ENCODE measurements at places on chromosomes 5 and 9. TPM values are rescaled to one million over a fixed set of nuclear protein-coding genes. Genes with fewer than 3 reads are reported as not detected.

GRCh38 chr5:98258939-98259338 lies 514.5 kb upstream of the RGMB start:
- H3K4me3 ChIP-seq, result no peak overlapping the region
- no peaks in the 10 kb centered on the region for H3K36me3 ChIP-seq

DNA sequence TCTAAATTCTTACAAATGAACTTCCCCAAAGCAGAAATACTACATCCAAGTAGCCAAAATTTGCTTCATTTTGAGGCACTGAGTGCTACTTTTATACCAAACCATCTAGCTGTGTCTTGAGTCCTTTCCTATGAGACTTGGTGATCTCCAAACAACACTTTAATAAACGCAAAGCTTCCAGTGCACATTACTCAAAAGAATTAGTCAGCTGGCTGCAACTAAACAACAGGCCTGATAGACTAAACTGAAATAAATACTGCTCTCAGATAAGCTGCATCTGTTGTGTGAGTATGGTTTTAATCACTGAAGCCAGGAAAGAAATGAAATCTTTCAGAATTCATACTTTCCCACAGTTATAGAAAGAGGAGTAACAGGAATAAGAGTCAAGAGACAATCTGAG lies 80.3 kb downstream of the VCAN start:
- no peak overlapping the region for H3K4me3 ChIP-seq
- peaks cover 13% of the 10 kb centered on the region for H3K36me3 ChIP-seq
- no peak for DNase-seq
- H3K4me1 ChIP-seq, result no peaks in the 10 kb centered on the region
- no peak overlapping the region for H3K27ac ChIP-seq
- no peaks in the 10 kb centered on the region for H3K27me3 ChIP-seq

DNA sequence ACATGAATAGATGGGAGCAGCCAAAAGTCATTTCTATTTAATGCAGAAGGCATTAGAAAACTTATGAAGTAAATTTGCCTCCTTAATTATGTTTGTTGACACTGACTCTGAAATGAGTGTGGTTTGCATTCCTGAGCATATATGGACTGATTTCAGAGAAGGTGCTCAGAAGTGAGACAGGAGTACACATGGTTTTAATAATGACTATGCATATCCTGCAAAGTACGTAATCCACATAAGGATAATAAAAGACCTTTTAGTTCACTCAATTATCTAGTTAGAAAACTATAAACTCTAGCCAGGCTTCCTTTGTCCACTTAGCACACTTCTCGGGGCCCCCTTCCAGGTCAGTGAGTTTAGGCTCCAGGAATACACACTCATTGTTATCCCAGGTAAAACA lies 75.7 kb upstream of the SNX2 start:
- H3K4me1 ChIP-seq, result peaks cover 19% of the 10 kb centered on the region
- H3K27me3 ChIP-seq, result peaks cover 5% of the 10 kb centered on the region
- no peaks in the 10 kb centered on the region for H3K36me3 ChIP-seq
- no peak overlapping the region for H3K4me3 ChIP-seq

- H3K4me1 ChIP-seq, result peaks cover 7% of the 10 kb centered on the region
- H3K4me3 ChIP-seq, result no peak overlapping the region
- DNase-seq, result no peak
- H3K27ac ChIP-seq, result no peak overlapping the region
- no peaks in the 10 kb centered on the region for H3K27me3 ChIP-seq
- H3K36me3 ChIP-seq, result no peaks in the 10 kb centered on the region
Observed at GRCh38 chr5:149117970-149118369, 23.3 kb upstream of the ABLIM3 start.

GRCh38 chr9:114238891-114239875 lies 83.7 kb upstream of the ORM1 start:
- peaks cover 10% of the 10 kb centered on the region for H3K4me1 ChIP-seq
- H3K27me3 ChIP-seq, result no peaks in the 10 kb centered on the region
- H3K4me3 ChIP-seq, result no peak overlapping the region
- no peak for DNase-seq
- H3K27ac ChIP-seq, result no peak overlapping the region

DNA sequence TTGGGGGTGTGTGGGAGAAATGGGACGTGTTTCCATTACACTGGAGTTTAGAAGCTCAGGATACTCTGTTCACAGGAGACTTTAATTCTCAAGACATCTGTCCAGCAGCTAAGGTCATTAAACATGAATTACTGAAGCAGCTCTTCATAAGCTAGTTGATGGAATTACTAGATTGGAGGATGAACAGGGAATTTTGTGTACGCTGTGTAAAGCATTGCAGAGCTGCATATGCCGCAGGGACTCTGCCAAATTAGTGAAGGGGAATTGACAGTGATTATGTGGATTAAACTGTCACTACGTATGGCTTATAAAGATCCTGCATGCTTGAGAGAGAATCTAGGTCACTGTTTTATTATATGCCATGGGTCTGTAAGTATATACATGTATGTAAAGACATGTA lies 177.5 kb upstream of the TBC1D2 start:
- H3K27me3 ChIP-seq, result peaks cover 6% of the 10 kb centered on the region
- H3K27ac ChIP-seq, result no peak overlapping the region
- H3K4me3 ChIP-seq, result no peak overlapping the region

DNA sequence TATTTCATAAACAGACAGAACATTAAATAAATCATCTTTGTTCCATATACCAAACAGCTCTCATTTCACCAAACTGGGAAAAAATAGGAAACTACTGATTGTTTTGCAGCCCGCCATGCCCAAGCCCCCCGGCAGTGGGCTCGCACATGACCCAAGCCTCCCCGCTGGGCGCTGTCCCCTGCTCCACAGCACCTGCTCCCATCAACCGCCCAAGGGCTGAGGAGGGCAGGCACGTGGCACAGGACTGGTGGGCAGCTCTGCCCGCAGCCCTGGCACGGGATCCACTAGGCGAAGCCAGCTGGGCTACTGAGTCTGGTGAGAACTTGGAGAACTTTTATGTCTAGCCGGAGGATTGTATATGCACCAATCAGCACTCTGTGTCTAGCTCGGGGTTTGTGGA lies 554.8 kb upstream of the CCNG1 start:
- no peak overlapping the region for H3K27ac ChIP-seq
- no peaks in the 10 kb centered on the region for H3K27me3 ChIP-seq
- H3K4me3 ChIP-seq, result no peak overlapping the region
- H3K4me1 ChIP-seq, result no peaks in the 10 kb centered on the region
- no peak for DNase-seq

DNA sequence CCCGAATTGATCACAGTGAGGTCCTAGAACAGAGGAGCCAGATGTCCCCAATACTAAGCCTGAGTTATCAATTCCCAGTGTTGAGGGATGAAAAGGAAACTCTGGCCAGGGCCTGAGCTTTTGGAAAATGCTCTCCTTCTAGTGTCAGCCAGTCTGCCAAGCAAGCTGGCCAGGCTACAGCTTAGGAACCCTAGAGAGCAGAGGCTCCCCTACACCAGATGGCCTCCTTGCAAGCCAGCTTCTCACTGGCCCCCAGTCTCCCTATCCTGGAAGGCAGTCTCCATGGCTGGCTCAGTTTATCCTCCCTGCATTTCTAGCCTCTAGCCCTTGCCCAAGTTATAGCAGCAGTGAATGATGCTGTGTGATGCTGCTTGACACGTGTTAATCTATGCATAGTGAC lies 204.7 kb upstream of the WWC1 start:
- H3K27ac ChIP-seq, result no peak overlapping the region
- no peak overlapping the region for H3K4me3 ChIP-seq
- DNase-seq, result no peak
- H3K4me1 ChIP-seq, result peaks cover 6% of the 10 kb centered on the region
- H3K36me3 ChIP-seq, result no peaks in the 10 kb centered on the region

DNA sequence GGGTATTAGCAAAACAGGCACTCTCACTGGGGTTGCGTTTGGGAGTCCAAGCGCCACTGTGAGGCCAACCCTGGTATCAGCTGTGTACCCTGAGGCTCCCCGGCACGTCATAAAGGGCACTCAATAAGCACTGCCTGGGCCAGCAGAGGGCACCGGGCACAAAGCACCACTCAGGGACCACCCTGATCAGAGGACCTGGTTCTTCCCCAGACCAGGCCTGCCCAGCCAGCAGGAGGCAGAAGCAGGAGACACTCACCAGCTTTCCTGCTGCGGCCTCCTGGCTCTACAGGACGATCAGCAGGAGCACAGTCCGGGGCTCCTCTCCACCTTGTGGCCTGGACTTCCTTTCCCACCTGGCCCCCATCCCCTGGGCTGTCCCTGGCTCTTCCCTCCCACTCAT lies 12.6 kb downstream of the MGAT1 start:
- peaks cover 10% of the 10 kb centered on the region for H3K27me3 ChIP-seq
- peak overlapping the region; percentile 81 for H3K27ac ChIP-seq
- peaks cover 14% of the 10 kb centered on the region for H3K36me3 ChIP-seq
- H3K4me3 ChIP-seq, result peak overlapping the region; percentile 84

- peaks cover 17% of the 10 kb centered on the region for H3K4me1 ChIP-seq
- peaks cover 6% of the 10 kb centered on the region for H3K36me3 ChIP-seq
- no peaks in the 10 kb centered on the region for H3K27me3 ChIP-seq
- DNase-seq, result no peak
Observed at GRCh38 chr5:54084696-54085095, 225.7 kb downstream of the ARL15 start.

DNA sequence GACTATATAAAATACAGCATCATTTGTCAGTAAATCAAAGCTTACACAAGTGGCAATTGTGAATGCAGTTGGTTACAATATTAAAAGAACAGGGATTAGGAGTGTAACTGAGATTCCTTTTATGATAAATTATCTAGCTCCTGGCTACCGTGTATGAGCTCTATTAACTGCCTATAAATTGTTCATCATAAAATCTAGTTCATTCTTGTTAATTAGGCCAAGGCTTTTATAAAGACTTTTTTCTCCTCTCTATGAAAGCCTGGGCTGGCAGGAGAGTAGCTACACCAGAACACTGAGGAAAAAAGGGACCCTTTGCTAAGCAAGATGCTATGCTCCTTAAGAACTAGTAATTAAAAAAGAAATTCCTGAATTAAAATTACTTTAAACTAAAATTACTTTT lies 132.4 kb upstream of the MEF2C start:
- DNase-seq, result no peak
- no peak overlapping the region for H3K27ac ChIP-seq

GRCh38 chr5:2007878-2008501 lies 125.3 kb upstream of the IRX4 start:
- H3K36me3 ChIP-seq, result no peaks in the 10 kb centered on the region
- H3K27me3 ChIP-seq, result peaks cover 14% of the 10 kb centered on the region
- no peak overlapping the region for H3K4me3 ChIP-seq
- no peaks in the 10 kb centered on the region for H3K4me1 ChIP-seq
- no peak for DNase-seq

- no peaks in the 10 kb centered on the region for H3K36me3 ChIP-seq
- H3K4me1 ChIP-seq, result peaks cover 6% of the 10 kb centered on the region
- DNase-seq, result no peak
- no peak overlapping the region for H3K4me3 ChIP-seq
Observed at GRCh38 chr9:94212091-94212490, 47.0 kb upstream of the ZNF169 start.

The TRIM14 gene
- total RNA-seq, result 0.97 TPM

The FYB1 gene
- 0.31 TPM for total RNA-seq

The IGFBPL1 gene
- 9.1 TPM for total RNA-seq

The SPINK5 gene
- total RNA-seq, result 4.3 TPM

The PANK3 gene
- 103 TPM for total RNA-seq

Measured in endothelial cell (in vitro differentiated cells).